ENCODE measurements at places on chromosomes 11 and 22.

DNA sequence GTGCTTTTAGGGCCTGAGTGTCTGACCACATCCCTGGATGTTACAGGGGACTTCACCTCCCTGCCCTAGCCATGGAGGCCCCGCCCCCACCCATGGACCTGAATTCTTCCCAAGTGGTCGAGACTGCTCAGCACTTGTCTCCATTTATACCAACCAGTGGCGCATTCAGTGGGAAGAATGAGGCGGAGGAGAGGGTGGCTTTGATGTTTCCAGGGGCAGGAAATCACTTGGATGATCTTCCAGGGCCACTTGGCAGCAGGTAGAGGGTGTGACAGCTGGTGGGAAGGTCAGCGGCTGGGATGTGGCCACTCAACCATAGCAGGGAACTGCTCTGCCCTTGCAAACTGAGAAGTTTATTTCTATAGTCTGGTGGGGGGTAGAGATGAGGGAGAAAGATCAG is 155.1 kb upstream of the BLID start:
- no peak for DNase-seq

DNA sequence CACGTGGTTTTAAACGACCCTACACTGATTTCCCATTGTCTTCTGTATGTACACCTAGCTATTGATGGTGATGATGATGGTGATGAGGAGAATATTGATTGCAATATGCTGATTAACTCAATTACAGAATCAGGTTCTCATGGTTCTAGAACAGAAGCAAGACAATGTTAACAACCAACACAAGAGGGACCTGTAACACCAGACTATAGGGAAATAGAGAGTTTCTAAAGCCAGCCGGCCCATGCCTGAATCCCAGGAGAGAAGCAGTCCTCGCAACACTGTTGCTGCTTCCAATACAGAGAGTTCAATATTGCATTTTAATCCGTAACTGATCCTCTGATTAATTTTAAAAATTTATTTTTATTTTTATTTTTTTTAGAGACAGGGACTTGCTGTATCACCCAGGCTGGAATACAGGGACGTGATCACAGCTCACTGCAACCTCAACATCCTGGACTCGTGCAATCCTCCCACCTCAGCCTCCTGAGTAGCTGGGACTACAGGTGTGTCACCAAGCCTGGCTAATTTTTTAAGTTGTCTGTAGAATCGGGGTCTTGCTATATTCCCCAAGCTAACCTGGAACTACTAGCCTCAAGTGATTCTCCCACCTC is 22.2 kb upstream of the UBASH3B start:
- DNase-seq = peak; percentile 61

- DNase-seq = no peak
Measured at GRCh38 chr22:48923165-48923865, 904.4 kb downstream of the BRD1 start.

DNA sequence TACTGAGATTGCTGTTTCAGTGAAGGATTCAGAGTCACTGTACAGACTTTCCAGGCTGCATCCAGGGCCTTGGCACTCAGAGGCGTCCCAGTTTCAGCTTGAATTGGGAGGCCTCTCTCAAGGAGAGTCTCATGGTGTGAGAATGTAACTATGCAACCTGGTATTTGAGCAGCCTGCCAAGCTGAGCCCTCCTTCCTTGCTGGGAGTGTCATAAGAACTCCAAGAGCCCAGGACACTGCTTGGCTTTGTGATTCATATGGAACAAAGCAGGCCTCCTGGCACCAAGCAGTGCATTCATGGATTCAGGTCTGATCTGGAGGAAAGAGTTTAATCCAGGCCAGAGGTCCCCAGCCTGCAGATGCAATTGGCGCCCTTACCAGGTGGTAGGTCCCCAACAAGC is 171.7 kb downstream of the DBX1 start:
- peak; percentile 76 for DNase-seq

DNA sequence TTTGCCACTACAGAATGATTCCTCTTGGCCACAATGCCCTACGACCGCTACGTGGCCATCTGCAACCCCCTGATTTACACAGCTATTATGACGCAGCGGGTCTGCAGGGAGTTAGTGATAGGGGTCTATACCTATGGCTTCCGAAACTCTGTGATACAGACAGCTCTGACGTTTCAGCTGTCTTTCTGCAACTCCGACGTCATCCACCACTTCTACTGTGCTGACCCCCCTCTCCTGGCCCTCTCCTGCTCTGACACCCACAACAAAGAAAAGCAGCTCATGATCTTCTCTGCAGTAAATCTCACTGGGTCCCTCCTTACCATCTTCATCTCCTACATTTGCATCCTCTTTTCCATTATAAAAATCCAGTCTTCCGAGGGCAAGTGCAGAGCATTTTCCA is 52.3 kb upstream of the OR5P2 start:
- DNase-seq = no peak

DNA sequence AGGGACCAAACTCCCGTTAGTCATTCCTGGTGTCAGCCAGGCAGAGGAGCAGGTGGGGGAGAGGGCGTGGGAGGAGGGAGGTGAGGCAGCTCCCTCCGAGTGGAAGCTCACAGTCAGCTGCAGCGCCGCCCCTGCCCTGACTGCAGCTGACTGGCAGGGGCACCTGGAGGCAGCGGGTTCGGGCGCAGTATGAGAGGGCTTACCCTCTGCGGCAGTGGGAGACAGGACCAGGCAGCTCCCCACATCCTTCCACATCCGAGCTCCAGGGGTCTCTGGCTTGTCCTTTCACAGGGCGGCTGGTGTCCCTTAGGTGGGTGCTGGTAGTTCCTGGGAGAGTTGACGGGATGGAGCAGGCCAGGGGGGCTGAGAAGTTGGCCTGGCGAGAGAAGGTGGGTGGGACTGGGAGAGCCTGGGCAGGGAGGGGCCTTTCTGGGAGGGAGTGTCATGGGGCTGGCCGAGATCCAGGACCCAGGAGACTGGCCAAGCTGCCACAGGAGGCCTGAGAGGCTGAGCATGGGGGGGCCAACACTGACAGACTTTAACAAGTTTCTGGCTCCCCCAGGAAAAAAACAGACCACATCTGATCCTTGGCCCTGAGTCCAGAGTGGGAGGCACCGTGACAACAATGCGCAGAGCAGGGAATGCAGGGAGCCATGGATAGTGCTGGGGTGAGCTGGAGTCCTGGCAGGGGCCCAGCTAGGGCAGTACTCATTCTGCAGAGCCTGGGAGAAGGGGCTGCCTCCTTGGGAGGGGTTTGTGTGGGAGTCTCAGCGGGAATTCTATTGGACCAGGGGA is 4.9 kb downstream of the ADORA2A start:
- DNase-seq = peak; percentile 75

DNA sequence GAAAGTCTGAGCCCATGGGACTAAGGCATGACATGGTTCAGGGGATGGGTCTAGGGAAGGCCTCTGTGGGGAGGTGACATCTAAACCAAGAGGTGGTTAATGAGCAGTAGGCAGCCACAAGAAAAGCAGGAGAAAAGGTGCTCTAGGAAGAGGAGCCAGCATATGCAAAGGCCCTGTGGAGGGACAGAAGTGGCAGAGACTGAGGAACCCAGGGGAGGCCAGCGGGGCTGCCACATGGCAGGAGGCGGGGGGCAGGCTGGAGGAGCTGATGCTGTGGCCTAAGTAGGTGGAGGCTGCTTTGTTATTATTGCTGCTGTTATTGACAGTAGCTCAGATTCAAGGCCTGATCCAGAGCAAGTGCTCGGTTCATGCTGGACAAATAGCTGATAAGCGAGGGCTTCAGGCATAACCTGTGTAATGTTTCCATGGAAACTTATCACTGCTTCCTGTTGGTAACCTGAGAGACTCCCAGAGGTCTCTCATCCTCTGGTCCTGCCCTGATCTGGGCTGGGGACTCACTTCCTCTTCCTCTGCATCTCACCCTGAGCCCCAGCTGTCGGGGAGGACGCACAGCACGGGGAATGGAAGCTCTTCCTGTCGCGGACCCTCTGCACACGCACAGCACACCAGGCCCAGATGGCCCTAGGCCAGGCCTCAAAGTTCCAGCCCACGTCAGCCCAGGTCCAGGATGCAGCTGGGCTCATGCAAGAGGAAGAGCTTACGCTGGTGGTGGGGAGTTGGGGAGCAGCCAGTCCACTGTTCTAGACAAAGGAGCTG is 75.2 kb upstream of the TP53I11 start:
- no peak for DNase-seq

DNA sequence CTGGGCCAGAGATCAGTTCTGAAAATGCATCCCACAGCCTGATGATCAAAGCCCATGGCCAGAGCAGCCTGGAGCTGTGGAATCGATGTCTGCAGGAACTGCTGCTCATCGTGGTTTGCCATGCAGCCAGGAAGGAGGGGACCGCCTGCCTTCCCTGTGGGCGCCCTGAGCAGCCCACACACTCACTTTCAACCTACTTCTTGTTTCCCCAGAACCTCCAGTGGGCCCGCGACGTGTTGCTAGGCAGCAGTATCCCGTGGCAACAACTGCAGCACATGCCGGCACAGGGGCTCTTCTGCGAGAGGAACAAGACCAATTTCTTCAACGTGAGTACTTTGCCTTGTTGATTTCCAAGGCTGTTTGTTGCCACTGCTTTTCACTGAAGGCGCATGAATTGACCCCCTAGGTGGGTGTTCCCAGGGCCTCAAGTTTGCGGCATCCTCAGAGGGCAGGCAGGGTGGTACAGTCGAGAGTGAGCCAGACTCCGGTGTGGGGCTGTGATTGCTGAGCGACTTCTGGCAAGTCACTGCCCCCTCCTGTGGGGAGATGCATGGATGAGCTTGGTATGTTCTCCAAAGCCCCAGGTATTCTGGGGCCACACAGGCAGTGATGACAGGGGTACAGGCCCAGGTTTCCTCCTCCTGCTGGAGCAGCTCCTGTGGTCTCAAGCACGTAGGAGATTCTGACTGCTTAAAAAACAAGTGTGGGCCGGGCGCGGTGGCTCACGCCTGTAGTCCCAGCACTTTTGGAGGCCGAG is 47.0 kb upstream of the SUSD2 start:
- no peak for DNase-seq

DNA sequence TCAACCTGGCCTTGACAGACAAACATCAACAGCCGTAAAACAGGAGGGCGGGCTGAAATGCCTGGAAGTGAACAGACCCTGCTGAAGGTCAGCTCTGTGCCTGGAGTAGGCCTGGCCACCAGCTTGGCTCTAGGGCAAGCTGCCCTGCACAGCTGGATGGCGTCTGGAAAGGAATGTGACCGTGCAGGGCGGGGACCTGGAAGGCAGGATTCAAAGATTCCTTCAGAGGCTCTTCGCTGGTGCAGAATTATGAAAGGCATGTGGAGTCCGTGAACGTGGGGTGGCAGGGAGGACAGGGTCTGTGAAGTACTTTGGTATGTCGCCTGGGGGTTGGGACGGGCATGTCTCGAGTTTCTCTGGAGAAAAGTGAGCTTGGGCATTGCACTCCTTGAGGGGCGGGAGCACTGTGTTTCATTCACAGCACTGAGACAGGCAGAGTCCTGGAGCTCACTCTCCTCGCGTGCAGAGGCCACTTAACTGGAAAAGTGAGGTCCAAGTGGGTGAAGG is 1.5 kb downstream of the EHD1 start:
- DNase-seq = peak; percentile 72

DNA sequence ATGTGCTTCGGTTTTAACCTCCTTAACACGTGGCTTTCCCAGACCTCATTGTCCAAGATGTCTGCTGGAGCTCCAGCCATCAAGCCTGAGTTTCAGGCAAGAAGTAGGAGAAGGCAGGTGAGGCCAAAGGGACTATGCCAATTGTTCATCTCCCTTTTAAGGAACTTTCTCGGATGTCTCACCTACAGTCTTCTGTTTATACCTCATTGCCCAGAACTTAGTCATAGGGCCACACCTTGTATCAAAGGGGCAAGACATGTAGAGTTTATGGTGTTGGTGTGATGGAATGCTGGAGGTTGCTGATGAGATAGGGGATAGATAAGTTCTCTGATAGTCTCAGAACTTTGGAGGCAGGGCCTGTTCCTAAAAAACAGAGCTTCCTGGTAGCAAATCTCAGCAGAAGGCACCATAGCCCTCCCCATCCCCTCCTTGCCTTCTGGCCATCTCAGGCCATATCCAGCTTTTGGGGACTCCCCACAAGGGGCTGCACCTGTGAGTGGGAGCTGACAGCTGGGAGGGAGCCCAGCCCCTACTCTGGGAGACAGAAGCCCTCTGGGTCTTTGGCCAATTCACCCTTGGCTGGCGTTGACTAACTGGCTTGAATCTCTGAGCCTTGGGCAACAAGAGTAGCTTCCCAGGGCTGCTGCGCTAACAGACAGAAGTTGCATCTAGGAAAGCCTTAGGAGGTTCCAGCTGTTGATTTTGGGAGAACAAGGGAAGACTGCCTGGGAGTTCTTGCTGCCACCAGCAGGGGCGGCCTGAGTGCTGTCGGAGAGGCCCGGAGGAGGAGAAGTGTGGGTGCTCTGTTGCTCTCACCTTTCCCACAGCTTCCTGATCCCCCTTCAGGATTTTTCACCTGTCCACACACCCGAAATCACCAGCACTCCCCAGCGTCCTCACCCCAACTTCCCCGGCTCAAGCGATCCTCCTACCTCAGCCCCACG is 149.8 kb upstream of the THY1 start:
- DNase-seq = no peak

DNA sequence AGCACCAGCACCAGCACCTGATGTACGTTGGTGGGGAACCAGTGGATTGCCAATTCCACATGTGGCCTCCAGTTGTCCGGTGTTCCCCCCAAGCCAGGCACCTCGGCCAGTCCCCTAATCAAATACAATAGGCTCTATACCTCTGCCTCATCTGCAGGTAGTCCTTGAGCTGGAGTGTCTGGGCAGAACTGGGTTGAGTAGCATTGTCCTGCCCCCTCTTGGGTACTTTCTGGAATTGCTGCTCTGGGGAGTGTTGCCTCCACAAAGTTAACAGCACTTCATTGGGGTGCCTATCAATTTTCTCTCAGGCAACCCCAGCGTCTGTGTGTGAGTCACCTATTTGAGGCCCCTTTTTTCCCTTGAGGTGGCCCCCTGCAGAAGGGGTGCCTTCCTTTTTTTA is 413.0 kb upstream of the LARGE1 start:
- DNase-seq = no peak

DNA sequence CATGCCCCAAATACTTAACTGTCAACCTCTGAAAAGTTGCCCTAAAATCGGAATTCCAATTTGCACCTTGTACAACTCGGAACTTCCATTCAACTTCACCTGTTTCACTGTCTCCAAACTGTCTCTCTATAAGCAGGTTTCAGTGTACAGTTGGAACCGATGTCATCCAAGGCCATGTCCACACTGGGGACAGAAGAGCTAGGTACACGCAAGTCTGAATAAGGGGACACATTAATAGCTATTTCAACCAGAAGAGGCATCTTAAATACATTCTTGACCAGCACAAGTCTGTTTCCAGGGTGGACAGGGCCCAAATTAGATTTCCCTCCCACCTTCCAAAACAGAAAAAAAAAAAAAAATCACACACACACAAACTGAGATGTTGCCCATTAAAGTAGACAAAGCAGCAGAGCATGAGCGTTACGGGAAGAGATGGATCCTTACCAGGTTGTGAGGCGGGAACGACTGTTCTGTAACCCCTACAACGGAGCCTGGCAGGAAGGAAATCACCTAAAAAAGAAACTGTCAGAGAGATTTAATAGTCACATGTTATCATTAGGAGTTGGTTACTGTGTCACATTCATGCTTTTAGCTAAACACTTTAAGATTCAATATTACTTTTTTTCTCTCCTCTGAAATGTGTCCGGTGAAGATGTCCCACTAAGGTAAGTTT is 1.7 kb downstream of the CREBZF start:
- peak; percentile 12 for DNase-seq

Measured in AG08396 (cell line).